Posterior cingulate gyrus (tissue), 11 donors: ENCODE measurements at places on chromosomes 5 and 9.

DNA sequence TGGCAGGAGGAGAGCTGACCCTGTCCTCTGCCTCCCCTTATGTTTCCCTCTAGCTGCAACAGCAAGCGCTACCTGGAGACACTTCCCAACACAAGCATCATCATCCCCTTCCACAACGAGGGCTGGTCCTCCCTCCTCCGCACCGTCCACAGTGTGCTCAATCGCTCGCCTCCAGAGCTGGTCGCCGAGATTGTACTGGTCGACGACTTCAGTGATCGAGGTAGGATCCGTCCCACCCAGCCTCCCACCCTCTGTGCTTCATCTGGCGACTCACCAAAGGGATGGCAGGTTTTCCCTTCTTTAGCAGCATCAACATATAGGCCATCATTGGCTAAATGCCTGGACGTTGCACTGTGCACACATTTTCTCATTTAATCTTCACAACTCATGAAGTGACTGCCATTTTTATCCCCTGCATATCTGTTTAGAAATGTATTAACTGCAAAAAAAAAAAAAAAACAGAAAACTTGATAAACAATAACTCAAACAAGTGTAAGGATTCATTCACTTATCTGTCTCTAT lies 116.2 kb upstream of the SAP30L start:
- no peak for DNase-seq

- DNase-seq: no peak
Measured at GRCh38 chr9:29775491-29775890, 2202.2 kb upstream of the C9orf72 start.

- DNase-seq: no peak
Measured at GRCh38 chr5:14216902-14217301, 73.8 kb downstream of the TRIO start.

DNA sequence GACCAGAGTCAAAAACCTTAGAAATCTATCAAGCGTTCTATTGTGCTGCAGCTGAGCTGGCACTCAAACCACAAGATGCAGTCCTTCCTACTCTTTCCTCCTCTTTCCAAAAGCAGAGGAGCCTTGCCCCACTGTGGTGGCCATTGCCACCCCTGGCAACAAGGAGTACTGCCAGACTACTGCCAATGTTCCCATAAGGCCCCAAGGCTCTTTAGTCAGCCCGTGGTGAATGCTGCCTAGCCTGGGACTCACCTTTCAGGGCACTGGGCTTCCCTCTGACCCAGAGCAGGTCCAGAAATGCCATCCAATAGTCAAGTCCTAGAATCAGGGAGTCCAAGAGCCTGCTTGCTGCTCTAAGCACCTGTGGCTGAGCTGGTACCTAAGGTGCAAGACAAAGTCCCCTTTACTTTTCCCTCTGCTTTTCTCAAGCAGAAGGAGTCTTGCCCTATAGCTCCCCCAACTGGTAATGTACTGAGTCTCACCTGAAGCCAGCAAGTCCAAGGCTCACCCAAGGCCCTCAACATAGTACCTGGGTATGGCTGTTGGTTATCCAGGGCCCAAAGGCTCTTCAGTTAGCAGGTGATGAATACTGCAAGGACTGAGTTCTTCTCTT lies 219.4 kb downstream of the ATPSCKMT start:
- no peak for DNase-seq

GRCh38 chr5:2184563-2185540 lies 302.1 kb upstream of the IRX4 start:
- no peak for DNase-seq

GRCh38 chr9:134641173-134641989 lies at the start of gene COL5A1:
TSS of gene COL5A1 (plus strand) at chr9:134641803. CDS start at chr9:134642188, 385 bp downstream.
- peak; percentile 69 for DNase-seq

DNA sequence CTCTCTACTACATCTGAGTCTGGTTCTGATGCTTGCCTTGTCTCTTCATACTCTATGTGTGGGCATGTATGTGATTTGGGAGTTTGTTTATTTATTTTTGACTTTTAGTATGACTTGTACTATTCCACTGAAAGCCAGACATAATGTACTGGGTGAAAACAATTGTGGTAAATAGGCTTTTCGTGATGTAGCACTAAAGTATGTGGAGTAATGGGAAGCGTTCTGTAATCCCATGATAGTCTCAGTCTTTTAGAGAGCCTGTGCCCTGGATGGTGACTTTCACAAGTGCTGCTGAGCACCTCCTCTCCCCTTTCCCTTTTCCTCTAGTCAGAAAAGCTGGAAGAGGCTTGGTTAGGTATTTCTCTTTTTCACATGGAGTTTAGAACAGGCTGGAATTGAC lies 85.8 kb upstream of the S1PR3 start:
- no peak for DNase-seq

DNA sequence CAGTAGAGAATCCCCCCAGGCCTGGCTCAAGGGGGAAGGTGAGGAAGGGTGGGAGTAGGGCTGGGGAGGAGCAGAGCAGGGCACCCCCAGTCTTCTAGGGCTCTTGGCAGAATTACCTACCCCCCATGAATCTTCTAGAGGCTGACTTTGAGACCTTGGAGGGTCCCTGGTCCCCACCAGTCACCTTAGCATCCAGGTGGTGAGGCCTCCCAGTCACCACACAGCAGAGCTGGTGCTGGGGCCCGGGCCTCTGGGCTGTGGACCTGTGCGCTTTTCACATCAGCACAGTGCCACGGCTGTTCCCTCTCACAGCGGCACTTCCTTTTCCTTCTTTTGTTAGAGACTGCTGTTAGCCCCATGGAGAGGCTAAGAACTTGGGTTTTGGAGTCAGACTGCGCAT lies 148.6 kb upstream of the PITX1 start:
- no peak for DNase-seq

DNA sequence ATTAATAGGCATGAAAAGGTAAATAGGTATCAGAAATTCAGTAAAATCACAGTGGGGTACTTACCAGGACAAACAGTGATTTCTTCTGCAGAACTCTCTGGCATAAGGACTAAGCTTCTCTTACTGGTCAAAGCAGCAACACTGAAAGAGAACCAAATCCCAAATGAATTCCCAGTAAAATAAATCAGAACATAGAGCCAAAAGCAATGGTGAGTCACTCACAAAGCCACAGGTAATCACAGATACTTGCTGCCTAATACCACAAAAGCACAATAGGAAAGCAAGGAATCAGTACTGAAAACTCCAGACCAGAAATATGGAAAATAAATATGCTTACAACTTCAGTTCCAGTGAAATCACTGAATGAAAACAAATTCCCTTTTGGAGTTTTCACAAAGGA lies 50.7 kb downstream of the UIMC1 start:
- no peak for DNase-seq

DNA sequence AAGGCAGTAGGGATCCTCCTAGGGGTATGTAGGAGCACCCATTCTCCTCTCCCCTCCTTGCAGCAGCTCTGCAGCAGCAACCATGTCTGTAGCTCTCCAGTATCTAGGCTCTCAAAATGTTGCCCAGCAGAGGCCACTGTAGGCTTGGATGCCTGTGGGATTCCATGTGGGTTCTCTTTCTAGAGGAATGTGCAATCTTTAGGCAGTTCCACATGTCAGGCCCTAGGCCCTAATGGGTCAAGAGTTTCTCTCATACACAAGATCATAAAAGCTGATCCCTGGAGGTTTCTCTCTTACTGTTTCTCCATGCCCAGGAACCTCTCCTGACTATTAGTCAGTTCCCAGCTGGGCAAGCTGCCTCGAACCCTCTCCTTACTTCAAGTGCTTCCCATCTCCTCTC lies 215.8 kb downstream of the FRMD3 start:
- no peak for DNase-seq

- no peak for DNase-seq
Measured at GRCh38 chr5:31824869-31825517, 186.1 kb downstream of the PDZD2 start.

GRCh38 chr5:134252671-134253070 lies 26.8 kb upstream of the PPP2CA start:
- DNase-seq: no peak

DNA sequence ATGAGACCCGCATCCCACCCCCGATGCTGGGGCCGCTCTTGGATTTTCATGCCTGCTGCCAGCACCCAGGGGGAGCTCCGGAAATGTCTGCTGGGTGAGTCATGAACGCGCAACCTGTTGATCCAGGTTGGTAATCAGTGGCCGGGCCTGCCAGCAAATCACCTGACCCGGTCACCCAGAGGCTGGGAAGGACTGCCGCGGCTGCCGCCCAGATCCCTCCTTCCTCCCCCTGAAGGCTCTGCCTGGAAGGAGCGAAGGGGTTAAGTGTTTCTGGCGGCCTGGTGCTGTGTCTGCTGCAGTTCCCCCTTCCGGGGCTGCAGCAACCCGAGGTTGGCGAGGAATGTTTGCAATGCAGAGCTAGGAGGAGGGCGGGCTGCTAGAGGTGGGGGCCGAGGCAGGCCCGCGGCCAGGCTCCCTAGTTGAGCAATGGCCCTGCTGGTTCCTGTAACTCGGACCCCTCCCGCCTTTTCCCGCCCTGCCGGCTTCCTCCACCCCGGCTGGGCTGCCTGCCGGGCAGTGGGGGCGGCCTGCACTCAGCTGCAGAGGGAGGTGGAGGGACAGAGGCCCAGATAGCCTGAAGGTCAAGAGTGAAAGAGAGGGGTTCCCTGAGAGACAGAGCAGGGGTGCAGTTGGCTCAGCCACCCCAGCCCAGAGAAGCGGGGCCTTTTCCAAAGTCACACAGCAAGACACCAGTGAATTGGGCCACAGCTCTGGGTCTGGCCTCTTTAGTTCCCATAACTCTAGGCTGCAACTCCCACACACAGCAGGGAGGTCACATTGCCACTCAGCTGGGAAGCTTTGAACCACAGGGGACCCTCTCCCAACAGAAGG lies 156.3 kb upstream of the IER5L start:
- DNase-seq: peak; percentile 60

DNA sequence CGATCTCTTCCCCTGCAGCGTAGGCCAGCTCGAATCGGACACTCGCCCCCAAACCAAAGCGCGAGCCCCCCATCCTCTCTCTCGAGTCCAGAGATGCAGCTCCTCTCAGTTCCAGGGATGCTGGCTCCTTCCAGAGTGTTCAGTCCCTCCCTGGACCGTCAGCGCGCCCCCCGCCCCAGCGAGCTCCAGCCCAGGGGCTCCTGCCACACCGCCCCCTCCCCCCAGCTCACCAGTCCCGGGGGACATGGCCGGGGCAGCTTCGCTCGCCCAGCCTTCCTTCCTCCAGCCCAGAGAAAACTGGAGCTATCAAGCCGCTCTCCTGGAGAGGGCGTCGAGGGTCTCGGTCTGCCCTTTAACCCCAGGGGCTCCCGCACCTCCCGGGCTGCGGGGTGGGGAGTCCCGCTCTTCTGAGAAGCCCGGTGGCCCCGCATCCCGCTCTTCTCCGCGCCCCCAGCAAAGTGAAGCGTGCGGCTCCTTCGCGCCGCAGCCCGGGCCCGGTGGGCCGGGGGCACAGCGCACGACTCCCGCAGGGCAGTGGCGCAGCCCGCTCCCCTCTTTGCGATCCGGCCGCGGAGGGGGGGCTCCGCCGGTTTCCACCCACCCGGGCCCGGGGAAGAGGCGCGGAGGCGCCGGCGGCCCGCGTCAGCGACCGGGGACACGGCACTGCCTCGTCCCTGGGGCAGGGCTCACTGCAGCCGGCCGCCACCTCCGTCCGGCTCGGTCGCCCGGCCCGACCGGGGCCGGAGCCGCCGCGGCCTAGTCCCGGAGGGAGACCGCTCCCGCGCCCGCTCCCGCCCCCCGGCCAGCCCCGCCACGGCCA lies 587 bp downstream of the MIER3 start:
- DNase-seq: peak; percentile 10

GRCh38 chr9:13568841-13569601 lies 289.5 kb upstream of the MPDZ start:
- DNase-seq: peak; percentile 76

DNA sequence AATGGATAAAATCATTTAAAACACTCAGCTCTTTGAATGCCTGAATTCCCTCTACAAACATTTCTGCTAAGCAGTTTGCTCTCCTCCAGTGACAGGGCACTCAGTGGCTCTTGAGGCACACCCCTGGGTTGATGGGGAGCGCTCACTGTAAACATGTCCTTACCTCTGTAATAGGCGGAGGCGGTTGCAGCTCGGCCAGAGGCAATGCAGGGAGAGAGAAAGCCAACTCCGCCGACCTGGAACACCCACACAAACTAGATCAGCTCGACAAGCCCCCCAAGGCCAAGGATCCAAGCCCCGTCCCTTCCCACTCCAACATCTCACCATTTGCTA lies 329 bp downstream of the CDC23 start:
- DNase-seq: no peak

DNA sequence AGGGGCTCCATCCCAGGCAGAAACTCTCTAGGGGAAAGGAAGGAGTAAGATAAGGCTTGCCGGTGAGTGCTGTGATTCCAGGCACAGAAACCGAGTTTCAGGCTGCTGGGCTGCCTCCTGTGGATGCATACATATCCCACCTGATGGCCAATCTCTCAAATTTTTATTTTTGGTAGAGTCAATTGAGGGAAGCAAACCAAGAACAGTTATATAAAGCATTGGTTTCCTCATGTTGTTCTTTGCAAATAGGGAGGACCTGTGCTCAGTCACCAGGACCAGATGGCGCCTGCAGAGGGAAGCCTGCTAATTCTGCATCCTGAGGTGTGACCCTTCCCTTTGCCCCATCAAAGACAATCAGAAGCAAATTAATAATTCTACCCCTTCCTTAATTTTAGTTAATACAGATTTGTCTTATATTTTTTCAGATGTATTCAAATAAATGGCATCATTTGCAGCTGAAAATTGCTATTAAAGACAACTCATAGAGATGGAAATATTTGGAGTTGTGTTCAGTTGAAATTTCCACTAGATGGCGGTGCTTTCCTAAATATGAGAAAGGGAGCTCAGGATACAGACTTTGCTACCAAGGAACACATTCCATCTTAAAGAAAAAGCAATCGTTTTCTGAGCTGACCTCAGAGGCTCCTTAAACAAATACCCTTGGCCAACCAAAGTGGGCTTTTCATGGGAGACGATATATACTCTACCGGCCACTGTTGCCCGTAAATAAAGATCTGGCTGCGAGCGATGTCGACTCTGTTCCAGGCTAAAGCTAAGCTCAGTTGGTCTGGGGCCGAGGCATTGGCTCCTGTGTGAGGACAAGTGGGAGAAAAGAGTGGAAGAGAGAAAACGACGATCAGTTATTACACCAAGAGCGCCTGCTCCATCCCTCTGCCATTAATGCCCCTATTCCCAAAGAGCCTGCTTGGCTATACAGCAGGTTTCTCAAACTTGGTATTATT lies 225.7 kb upstream of the KLF9 start:
- DNase-seq: no peak

DNA sequence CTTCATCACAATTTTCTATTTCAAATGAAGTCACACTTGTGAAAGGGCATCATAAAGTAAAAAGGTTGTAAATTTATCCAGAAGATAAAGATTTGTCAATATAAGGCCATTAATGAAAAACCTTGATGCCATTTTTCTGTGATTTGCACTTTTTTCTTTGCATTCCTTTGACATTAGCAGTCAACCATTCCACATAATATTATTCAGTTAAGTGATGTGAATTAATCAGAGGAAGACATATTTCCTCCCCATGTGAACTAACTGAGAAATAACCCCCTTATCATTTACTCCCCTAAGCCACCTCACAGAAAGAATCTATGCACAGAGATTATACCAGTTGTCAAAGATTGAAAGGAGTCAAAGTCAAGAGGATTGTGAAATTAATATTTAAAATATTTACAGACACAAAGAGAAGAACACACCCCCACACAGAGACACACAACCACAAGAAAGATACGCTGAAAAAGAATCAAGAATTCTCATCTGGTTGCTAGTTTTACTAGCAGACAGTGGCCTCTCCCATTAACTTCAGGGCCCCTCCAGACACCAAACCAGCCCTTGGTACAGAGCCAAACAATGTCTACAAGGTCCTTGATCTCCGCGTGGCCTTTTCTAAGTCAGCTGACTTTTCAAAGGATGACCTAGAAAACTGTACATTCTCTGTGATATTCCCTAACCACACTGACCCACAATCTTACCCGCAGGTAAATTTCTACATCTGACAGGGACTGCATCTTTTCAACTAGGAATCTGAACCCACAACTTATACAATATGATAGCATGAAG lies 29.5 kb downstream of the GNAQ start:
- no peak for DNase-seq
